ENCODE measurements at places on chromosomes 4 and X. TPM values are rescaled to one million over a fixed set of nuclear protein-coding genes. Genes with fewer than 3 reads are reported as not detected.

DNA sequence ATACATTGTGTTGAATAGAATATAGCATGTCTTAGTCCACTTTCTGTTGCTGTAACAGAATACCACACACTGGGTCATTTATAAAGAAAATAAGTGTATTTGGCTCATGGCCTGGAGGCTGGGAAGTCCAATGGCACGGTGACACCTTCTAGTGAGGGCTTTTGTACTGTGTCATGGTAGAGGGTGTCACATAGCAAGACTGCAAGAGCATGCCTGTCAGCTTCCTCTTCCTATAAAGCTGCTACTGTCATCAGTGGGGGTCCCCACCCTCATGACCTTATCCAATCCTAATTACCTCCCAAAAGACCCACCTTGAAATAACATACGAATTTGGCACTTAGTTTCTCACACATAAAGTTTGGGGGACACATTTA lies 193.2 kb downstream of the PTTG2 start:
- no peaks in the 10 kb centered on the region for H3K36me3 ChIP-seq
- H3K27me3 ChIP-seq = no peaks in the 10 kb centered on the region
- H3K4me1 ChIP-seq = peaks cover 12% of the 10 kb centered on the region

USP26 gene
- total RNA-seq = not detected

DNA sequence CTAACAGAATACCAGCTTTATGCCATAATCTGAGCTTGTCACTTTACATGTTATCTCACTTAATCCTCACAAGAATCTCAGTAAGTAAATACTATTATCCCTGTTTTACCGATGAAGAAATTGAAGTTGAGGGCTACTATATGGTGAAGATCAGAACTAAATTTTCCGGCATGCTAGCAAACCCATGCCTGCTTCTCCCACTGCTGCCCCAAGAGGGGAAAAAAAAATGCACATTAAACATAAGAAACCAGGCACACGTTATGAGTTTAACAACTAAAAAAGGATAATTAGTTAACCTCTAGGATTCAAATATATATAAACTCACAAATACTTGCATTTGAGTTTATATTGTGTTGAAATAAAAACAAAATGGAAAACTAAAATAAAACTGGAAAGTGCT lies 10.8 kb downstream of the SLC10A7 start:
- no peak overlapping the region for H3K4me3 ChIP-seq
- DNase-seq = no peak

PAGE4 gene
- total RNA-seq = not detected

NLGN4X gene
- under 0.01 TPM for total RNA-seq

DNA sequence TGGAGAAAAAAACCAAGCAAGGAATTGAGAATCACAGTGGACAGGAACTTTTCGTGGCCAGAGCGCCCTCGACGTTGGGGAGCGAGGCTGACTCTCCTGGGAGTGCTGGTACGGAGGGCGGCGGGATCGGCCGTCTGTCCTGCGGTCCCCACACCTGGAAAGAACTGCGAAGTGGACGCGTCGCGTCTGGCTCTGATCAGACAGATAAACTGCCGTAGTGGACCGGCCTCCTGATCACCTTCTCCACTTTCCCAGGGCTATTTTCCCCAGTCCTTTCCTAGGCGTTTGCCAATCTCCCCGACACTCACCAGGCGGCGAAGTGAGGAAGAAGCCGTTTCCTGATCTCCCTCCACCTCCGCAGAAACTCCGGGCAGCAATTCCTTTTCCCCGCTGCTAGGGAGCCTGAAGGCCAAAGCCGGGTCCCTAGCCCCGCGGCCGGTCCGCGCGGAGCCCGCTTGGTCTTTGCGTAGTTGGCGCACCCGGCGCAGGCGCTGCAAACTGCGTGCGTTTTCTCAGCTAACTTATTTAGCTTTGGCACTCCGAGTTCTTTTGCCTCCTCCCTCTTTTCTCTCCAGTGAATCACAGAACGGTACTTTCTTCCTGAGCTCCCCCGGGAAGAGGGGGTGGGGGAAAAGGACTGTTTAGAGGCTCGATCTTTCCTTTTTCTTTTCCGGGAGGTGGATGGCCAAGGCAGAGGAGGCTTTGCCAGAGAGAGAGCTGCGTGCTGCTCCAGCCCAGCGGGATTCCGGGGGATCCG lies at the start of gene ARSJ:
Gene ARSJ (minus strand): TSS at position 500 of the 757 bp plus-strand sequence. CDS start 813 bp downstream, outside the sequence.
- H3K36me3 ChIP-seq = no peaks in the 10 kb centered on the region
- H3K4me1 ChIP-seq = peaks cover 13% of the 10 kb centered on the region

SMIM10L2A gene
- total RNA-seq = 0.66 TPM

DNA sequence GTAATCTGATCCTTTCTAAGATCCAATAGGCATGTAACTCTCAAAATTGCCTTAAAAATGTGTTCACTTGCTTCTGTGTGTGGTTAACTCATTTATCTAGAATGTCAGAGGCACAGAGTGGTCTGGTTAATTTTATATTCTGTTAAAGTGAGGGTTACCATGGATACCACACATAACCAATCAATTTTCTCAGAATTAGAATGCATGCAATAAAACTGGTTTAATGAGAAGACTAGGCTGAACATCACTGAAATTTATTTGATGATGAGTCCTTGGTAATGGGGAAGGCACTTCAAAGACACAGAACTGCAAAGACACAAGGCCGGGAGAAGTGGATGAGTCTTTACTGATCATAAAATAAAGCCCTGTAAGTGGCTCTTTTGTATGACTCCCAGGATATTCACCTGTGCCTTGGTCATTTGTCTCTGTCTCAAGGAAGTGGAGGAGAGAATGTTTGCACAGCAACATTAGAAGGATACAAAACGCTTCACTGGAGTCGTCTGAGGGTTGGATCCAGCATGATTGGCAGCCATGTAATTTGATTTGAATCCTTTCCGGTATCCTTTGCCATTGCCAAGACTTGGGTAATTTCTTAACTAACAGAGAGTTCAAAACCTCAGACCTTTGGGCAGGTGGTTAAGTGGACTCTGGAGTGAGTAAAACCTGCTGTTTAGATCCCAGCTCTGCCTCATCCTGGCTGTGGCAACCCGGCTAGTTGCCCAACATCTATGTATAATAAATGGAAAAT lies 94.0 kb upstream of the RBPJ start:
- H3K4me3 ChIP-seq = no peak overlapping the region
- no peaks in the 10 kb centered on the region for H3K27me3 ChIP-seq
- no peaks in the 10 kb centered on the region for H3K4me1 ChIP-seq
- DNase-seq = peak; percentile 35
- H3K27ac ChIP-seq = no peak overlapping the region

DNA sequence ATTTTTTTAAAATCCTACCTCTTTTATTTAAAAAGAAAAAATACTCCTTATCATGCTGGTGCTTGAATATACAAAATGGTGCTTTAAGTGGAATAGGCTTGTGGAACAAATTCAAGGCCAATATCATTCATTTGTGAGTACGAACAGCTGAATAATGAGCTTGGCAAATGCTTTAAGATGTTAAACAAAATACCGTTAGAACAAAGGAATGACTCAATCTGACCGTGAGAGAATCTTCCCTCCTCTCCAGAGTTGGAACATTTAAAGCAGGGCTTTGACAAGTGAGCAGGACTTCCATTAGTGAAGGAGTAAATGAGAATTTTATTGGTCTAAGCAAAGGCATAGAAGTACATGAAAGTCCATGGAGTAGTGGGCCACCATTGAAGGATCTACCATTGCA lies 74.5 kb downstream of the DCLK2 start:
- no peak overlapping the region for H3K27ac ChIP-seq
- H3K36me3 ChIP-seq = no peaks in the 10 kb centered on the region
- peak; percentile 38 for DNase-seq

DNA sequence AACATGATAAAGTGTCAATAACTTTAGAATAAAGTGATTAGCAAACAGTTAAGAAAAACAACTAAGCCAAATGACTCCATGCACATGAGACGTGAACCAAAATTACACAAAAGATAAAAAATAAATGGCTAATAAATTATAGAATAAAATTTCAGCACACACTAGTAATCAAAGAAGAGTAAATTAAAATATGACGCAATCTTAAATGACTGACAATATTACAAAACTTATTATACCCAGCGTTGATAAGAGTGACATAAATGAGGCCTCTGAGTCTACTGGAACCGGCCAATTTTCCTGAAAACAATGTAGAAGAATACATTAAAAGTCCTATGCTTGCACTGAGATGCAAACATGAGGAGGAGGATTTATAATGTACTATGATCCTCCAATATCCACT lies 187.4 kb downstream of the DHX15 start:
- no peak for DNase-seq
- no peak overlapping the region for H3K27ac ChIP-seq
- H3K36me3 ChIP-seq = no peaks in the 10 kb centered on the region
- no peaks in the 10 kb centered on the region for H3K27me3 ChIP-seq

DNA sequence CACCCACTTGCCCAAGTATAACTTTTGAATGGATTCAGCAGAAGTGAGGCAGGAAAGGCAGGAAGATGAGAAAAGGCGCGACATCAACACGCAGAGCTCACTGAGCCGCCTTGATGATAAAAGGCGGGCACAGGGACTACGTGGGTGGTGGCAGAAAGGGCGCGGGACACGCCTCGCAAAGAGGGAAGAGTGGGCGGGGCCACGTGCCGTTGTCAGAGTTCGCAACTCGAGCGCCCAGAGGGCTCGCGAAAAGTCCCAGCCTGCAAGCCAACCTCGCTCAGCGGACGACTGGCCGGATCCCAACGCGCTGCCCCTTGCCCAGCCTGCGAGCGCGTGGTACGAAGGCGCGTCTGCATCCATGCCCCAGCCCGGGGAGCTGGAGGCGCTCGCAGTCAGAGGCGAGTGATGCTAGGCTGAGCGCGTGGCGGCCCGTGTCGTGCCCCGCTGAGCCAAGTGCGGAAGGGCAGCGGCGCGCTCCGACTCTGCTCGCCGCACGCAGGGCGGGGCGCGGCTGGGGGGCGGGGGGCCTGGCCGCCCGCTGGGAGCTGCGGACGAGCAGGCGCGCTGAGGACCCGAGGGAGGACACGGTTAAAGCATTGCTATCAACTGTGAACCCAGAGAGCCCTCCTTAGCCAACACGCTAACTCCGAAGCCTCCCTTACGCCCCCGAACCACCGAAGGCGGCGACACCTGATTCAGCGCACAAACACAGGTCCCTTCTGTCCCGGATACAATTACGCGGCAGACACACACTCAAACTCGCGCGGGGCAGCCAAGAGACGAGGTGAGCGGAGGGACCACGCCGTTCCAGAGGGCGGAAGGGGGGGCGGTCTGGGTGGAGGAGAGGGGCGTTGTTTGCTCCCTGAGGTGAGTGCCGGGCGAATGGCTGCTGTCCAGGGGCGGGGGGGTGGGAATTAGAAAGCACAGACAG lies at the start of gene UGT8:
Gene UGT8 (plus strand): TSS at position 617 of the 931 bp plus-strand sequence. CDS start 24,074 bp downstream, outside the sequence.
- H3K4me3 ChIP-seq = peak within 1 kb of the TSS; percentile 21
- no peaks in the 10 kb centered on the region for H3K4me1 ChIP-seq
- peak; percentile 24 for DNase-seq
- H3K27me3 ChIP-seq = peaks cover 25% of the 10 kb centered on the region
- H3K36me3 ChIP-seq = no peaks in the 10 kb centered on the region
- no peak within 1 kb of the TSS for H3K27ac ChIP-seq

- no peak overlapping the region for H3K4me3 ChIP-seq
- H3K36me3 ChIP-seq = no peaks in the 10 kb centered on the region
- no peak for DNase-seq
Measured at GRCh38 chr4:186829097-186829496, 105.4 kb upstream of the FAT1 start.

DNA sequence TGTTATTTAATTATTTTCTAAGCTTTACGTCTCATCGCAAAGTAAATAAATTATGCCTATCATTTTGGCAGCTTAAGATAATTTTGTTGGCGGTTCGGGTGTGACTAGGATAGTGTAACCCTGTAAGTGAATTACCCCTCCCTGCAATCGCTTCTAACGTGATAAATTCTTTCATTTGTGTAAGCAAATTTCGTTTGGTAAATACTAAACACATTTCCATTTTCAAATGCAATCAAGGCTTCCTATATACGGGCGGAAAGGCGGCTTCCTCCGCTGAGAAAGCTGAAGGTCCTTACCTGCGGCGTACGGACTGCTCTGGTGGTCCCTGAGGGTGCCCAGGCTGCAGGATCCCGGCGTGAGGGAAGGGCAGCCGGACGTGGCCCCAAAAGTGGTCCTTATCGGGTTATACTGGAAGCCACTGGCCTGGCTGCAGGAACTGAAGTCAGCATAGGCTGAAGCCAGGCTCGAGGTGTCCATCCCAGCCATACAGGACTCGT lies 403 bp downstream of the PHOX2B start:
- DNase-seq = no peak
- no peak overlapping the region for H3K27ac ChIP-seq
- H3K27me3 ChIP-seq = peaks cover 84% of the 10 kb centered on the region
- H3K36me3 ChIP-seq = no peaks in the 10 kb centered on the region
- H3K4me1 ChIP-seq = no peaks in the 10 kb centered on the region
